Effector memory CD8-positive, alpha-beta T cell (primary cell): ENCODE measurements at places on chromosomes 7 and 10.

GRCh38 chr7:82534684-82535083, 91.1 kb upstream of the CACNA2D1 start:
- no peak for DNase-seq

GRCh38 chr10:69406816-69407580, 9.7 kb downstream of the TACR2 start:
- DNase-seq, result no peak

DNA sequence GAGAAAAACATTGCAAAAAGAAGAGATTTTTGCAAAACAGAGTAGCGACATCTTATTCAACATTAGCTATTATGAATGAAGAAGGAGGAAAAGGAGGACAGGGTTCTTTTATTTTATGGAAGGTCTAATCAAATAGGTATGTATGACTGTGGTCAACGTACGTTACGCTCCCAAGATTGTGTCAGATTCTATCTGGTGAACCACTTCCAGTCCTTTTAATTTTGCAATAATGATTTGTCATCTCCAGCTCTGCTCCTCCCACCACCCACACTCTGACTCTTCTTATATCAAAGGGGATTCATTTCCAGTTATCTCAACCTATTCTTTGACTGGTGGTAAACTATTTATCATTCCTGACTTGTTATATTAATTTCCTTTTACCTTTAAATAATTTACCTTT, 259.9 kb downstream of the CACNA2D1 start:
- DNase-seq, result no peak

- DNase-seq, result peak; percentile 51
These were observed 37.0 kb downstream of the RPA3 start for GRCh38 chr7:7681191-7681935.

- DNase-seq, result no peak
These were observed 35.7 kb upstream of the MTPAP start for GRCh38 chr10:30384701-30385201.

DNA sequence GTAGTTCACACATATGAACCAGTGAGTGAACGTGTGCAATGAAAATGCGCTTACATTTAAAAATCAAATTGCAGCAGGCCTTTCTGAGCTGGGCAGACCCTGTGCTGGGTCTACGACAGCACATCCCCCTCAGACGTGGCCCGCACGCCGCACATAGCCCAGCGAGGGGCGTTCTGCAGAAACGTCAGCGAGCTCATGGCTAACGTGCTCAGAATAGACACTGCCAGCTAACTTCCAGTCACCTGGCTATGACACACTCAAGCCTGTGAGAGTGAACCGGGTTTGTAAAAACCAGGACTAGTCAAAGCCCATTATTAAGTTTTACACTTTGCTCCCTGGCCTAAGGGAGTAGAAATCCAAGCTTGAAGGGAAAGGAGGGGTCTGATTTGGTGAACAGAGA, 108.1 kb upstream of the INSIG1 start:
- no peak for DNase-seq

GRCh38 chr10:4450981-4451908, 374.8 kb upstream of the AKR1E2 start:
- DNase-seq, result no peak

DNA sequence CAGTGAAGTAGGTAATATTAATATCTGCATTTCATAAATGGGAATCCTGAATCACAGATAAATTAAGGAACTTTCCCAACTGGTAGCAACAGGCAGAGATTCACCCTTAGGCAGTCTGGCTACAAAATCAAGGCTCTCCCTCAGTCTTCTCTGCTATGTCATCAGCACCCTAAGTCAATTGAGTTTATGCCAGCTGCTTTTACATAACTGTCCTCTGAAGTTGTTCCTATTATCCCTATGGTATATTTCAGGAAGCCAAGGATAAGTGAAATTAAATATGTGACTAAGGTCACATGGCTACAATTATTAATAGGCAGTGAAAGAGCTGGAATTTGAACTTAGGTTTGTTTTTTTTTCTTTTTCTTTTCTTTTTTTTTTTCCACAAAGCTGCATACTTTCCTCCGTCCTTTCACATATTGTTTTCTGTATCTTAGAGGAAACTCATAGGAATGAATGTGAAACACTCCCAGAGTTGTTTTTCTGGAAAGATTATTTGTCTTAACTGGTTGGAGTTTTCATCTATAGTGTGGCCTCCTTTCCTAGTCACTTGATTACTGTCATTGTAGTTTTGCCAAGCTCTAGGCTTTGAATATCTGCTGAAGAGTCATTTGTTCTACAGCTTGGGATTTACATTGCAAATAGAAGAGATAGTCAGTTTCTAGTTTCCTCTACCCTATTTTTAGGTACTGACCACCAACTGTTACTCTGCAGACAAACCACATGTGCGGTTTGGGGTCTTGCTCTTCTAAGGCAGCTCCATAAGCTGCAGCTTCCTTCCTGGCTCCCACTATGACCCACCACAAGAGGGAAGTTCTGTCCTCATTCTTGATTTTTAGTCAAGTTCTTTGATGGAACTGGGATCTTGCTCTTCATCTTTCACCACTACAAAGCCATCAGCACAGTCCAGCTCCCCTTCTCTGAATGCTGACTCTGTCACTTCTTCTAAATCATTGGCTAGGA, 338.0 kb upstream of the KIAA1217 start:
- no peak for DNase-seq

DNA sequence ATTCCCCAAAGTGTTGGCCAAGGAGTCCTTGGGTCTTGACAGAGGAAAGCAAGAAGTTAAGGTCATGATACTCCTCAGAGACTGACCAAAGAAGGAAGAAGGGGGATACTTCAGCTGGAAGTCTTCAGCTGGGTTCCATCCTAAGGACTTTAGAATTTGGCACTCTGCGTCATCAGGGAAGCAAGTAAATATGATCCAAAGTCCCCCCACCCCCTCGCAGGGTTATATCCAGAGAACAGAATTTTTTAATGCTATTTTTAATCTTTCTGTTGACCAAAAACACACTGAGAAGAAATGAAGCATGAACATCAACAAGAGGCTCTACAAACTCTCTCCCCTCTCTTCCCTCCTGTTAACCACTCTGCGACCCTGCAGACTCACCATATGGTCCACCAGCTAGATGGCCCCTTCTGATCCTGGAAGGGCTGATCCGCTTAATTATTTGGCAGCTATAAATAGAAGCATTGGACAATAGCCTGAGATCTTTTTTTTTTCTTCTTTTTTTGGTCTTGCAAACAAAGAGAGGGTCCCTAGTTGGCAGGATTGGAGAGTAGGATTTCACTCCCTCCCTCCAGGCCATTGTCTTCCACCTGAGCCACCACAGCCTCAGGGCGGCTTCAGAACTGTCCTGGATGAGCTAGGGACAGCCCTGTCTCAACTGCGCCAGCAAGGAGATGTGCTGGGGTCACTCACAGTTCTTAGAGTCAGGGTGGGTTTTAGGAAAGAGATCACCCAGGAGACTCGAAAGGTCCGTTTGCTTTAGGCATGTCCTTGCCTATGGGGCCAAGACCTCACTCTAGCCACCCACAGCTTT, 196.0 kb downstream of the KCNMA1 start:
- no peak for DNase-seq

GRCh38 chr7:100093498-100093897, 4.7 kb downstream of the COPS6 start:
- no peak for DNase-seq

- DNase-seq, result no peak
These were observed 235.1 kb upstream of the CACNA2D1 start for GRCh38 chr7:82678716-82679115.

DNA sequence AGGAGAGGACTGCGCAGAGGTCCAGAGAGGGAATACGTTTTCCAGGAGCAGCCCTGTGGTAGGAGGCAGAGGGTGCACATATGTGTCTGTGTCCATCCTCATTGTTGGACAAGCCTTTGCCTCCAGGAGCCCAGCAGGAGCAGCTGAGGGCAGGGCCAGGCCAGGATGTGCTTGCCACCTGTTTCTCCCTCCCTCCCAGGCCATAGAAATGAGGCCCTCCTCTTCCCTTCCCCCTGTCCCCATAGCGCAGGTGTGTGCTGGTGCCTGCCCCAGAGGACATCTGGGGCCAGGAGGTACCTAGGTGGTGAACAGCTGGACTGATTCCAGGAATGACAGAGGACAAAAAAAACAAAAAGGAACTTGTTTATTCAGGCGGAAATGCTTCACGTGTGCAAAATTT, 10.5 kb upstream of the CXCL12 start:
- DNase-seq, result no peak

DNA sequence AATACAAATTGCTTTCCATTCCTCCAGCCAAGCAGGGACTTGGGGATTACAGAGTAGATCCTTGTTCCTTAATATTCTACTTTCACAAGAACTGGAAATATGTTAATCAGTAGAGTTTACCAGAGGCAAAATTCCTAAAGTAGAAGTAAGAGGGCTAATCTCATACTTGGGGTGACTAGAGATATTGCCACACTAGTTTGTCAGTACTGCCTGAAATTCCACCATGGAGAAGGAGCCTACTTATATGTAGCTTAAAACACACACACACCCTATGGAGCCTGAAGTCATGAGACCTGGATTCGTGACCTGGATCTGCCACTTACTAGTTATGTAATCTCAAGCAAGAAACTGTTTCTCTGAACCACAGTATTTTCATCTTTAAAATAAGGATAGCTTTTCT, 33.9 kb downstream of the STRIP2 start:
- DNase-seq, result no peak

DNA sequence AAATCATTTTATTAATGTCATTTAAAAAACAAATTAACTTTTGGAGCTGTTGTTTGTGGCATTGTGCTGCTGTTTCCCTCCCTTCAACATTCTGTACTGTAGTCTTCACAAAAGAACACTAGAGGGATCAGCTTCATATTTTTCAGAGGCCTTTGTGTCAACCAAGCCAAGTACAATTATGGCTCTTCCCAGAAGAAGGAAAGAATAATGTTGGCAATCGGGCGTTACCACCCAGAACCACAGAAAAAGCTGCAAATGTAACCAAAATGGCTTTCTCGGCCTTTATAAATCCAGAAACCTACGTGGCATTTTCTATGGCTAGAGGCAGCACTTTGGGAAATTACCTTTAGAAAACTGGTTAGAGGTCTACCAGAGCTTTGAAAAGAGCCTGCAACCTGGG, 98.8 kb upstream of the COL1A2 start:
- no peak for DNase-seq

GRCh38 chr7:117818232-117818631, 55.0 kb downstream of the CTTNBP2 start:
- no peak for DNase-seq

GRCh38 chr10:102113956-102114857, 6.0 kb downstream of the LDB1 start:
- DNase-seq, result no peak

DNA sequence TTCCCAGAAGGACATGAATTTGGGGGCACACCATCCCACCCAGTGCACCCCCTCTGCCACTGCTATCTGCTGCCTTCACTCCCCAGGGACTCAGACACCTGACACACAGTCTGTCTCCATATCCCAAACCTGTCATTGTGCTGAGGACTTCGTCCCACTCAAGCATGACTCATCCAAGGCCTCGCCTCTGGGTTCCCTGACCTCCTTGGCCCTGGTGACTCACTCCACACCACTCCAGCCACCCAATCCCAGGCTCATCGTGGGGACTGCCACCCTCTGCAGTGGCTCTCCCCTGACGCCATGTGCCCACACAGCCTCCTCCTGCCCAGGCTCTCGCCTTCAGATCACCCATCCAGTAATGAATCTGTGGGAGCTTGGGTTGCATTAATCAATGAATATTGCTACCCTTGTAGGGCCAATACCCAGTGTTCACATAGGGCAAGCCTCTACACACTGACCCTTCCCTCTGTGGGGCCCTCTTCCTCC, 6.6 kb upstream of the INSIG1 start:
- no peak for DNase-seq

- DNase-seq, result no peak
These were observed 46.0 kb downstream of the PRKAR2B start for GRCh38 chr7:107090457-107090856.

- DNase-seq, result peak; percentile 61
These were observed 558 bp downstream of the VOPP1 start for GRCh38 chr7:55571511-55572377.

GRCh38 chr7:104142147-104142546, 65.7 kb downstream of the ORC5 start:
- DNase-seq, result no peak

GRCh38 chr10:79381804-79382221, 34.5 kb downstream of the PPIF start:
- no peak for DNase-seq

GRCh38 chr10:70675496-70676161, 3.3 kb downstream of the ADAMTS14 start:
- no peak for DNase-seq

DNA sequence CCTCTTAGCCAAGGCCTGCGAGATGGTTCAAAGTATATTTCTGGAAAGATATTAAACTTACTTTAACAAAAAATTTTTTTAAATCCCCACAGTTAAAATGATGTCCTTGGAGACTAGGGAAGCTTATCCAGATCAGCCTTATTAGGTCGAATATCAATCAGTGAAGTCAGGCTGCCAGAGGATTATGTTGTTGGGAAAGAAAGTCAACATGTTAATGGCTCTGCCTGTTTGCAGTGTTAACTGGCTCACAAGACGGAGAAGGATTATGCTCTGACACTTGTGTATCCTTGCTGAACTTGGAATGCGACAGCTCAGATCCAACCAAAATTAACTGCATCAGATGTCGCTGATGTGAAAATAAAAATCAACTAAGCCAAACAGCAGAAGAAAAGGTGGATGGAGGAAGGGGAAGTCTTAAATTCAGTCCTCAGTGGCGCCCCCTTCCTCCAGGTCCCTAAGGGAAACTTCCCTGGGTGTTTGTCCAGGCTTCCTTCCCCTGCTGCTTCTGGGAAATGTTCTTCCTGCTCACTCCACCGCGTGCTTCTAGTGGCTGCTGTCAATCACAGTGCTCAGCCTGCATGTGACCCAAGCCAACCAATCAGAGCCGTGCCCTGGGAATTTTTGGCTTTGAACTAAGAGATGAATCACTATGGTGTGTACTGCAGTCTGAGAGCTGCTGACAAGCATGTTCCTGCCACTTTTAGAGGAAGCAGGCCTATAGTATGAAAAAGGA, 690.4 kb upstream of the NRP1 start:
- DNase-seq, result no peak

GRCh38 chr10:72524489-72524888, 101.4 kb downstream of the MICU1 start:
- DNase-seq, result no peak

- DNase-seq, result no peak
These were observed 417.1 kb downstream of the SUGCT start for GRCh38 chr7:40551685-40552576.

- no peak for DNase-seq
These were observed at the start of gene PKD1L1 for GRCh38 chr7:47948141-47948790. Gene PKD1L1, minus strand, starts transcription at chr7:47948466. Its CDS starts 26 bp downstream, at chr7:47948440.

DNA sequence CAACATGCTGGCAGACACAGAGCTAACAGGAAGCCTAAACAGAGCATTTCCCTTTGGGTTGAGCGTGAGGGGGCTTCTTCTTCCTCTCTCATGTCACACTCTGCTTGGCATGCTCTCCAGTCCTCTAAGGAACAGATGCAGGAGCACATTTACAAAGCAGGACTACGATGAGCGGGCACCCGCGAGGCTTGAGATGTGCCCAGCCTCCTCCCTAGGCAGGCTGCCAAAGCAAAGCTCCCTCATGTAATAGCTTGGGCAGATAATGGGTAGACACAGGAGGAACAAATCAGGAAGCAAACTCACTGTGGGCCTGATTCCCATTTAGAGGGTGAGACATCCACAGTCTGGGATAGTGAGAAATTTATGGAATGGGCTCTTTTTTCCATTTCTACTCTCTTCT, 519.1 kb downstream of the NRG3 start:
- DNase-seq, result no peak
